ENCODE measurements at places on chromosomes 3 and 15.

- DNase-seq = peak; percentile 55
Measured at GRCh38 chr3:112333002-112333380, at the start of gene CD200. Gene CD200 (plus strand): TSS chr3:112333156. CDS start chr3:112333213, 57 bp downstream.

GRCh38 chr3:195154111-195154791 is 116.7 kb downstream of the XXYLT1 start:
- no peak for DNase-seq

DNA sequence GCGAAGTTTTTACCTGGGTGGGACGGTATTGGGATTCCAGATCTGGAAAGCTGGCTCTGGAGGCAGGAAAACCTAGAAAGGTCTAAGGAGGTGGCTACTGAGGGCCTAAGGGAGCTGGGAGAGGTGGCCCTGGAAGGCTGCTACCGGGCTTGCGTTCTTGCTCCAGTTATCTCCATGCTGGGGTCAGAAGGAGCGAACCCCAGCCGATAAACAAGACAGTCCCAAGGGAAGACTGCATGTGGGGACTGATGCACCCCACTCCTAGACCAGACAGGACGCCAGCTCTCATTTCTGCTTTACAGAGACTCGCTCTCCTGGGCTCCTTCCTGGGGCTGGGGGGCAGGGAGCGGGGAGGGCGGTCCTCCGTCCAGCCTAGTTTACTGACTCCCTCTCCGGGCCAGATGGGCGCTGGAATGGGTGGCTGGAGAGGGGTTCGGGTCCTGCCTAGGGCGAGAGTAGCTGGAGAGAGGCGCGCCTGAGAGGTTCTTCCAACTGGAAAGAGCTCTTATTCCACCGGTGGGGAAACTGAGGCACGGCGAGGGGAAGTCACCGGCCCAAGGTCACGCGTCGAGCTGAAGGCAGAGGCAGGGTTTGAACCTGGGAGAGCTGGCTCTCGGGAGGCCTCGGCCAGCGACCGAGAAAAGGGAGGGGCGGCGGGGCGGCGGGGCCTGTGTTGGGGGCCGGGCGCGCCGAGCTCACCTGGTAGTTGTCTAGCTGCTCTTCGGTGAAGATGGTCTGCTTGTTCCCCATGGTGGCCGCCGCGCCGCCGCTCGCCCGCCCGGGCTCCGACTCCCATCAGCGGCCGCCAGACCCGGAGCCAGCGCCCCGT is 565 bp downstream of the CIB2 start:
- DNase-seq = no peak

DNA sequence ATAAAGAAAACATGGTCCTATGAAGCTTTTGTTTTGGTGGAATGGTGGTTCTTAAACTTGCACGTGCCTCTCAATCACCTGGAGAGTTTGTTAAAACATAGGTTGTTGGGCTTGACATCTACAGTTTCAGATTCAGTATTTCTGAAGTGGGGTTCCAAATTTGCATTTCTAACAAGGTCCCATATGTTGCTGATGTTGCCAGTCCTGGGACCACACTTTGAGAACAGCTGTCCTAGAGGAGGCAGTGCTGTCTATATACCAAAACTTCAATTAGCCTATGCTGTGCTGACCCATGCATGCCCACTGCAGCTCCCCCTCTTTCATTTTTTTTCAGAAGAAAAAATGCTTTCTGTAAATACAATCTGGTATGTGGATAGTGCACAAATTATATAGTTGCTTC is 31.3 kb downstream of the ALCAM start:
- no peak for DNase-seq
